ENCODE measurements at places on chromosomes 5 and 9.
A peak's percentile ranks its signal among the peaks of the same experiment; 100 is the strongest.

- DNase-seq, result no peak
Measured at GRCh38 chr9:114538241-114538640, 33.0 kb upstream of the WHRN start.

- no peak for DNase-seq
Measured at GRCh38 chr9:131669269-131670157, 70.4 kb downstream of the RAPGEF1 start.

DNA sequence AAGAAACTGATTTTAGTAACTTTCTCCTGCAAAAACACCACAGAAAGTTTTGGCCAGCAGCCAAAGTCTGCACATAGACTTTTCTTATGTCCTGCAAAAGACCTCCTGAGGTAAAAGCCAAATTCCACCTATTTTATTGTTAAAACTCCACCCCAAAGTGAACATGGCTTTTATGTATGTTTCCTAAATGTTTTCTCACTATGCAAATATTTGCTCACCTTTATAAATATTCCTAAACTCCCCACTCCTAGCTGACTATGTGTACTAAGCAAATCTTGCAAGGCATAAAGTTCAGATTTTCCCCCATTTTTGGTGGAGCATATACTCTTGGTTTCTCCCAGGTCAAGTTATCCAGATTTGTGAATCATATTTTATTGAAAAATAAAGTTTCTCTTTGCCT is 446.2 kb downstream of the DNAH5 start:
- DNase-seq, result no peak

GRCh38 chr9:113290052-113290607 is 13.0 kb downstream of the RNF183 start:
- no peak for DNase-seq

GRCh38 chr5:131245312-131245711 is 18.5 kb upstream of the CDC42SE2 start:
- no peak for DNase-seq

DNA sequence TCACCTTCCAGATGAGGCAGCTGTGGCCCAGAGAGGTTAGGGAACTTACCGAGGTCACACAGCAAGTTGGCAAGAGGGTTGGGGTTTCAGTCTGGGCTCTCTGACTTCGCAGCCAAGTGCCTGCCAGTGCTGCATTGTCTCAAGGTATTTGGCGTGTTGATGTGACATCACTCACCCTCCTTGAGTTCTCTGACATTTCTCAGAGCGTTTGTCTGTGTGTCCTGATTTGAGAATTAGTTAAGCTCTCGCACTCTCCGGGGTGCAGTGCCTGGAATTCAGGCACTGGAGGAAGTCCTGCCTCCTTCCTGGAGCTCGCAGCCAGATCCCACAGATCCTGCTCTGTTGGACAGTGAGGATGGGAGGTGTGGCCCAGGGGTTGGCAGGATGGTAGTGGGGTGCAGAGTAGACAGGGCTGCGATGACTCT is 25.7 kb downstream of the WWC1 start:
- DNase-seq, result no peak

GRCh38 chr5:2066373-2066772 is 183.6 kb upstream of the IRX4 start:
- DNase-seq, result no peak

GRCh38 chr5:105968981-105969380 is 1701.8 kb downstream of the EFNA5 start:
- DNase-seq, result no peak

DNA sequence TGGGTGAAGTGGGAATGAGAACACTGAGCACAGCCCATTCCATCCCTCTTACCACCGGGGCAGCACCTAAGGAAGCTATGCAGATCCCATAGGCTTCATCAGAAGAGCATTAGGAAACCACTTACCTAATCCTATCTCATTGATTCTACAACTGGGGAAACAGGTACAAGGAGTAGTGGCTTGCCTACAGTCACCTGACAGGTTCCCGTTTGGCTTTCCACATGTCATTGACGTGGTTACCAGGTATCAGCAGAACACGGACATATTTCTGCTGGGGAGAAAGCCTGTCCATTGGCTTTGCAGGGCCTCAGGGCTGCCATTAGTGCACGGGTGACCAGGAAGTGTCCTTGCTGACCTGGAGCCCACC is 11.3 kb downstream of the AFAP1L1 start:
- no peak for DNase-seq

DNA sequence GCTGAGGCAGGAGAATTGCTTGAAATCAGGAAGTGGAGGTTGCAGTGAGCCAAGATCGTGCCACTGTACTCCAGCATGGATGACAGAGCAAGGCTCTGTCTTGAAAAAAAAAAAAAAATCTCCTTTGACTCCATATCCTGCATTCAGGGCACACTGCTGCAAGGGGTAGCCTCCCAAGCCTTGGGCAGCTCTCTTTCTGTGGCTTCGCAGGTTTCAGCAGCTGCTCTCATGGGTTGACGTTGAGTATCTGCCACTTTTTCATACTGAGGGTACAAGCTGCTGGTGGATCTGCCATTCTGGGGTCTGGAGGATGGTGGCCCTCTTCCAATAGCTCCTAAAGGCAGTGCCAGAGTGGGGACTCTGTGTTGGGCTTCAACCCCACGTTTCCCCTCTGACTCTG is 2198.1 kb upstream of the WWC1 start:
- no peak for DNase-seq

GRCh38 chr5:169474226-169474625 is 109.3 kb upstream of the SPDL1 start:
- no peak for DNase-seq

GRCh38 chr9:98372077-98372836 is 116.8 kb upstream of the TBC1D2 start:
- no peak for DNase-seq

- DNase-seq, result no peak
Measured at GRCh38 chr9:95732802-95733688, 142.4 kb upstream of the ERCC6L2 start.

DNA sequence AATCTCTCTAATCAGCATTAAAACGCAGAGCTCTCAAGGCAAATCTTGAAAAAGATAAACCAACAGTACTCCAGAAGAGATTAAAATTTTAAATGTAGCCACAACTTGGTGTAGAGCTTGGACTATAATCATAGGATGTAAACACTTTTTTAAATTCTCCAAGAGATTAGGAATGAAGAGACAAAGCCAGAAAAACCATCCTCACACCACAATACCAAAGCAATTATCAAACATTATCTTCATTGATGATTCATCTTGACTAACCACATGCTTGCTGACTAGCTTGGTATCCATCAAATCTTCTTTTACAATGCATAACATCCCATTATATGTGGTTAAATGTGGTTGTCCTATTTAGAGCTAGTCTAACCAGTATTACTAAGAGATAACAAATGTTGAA is 815.1 kb downstream of the TLE1 start:
- no peak for DNase-seq

- peak; percentile 37 for DNase-seq
Measured at GRCh38 chr9:111661150-111661801, at the start of gene GNG10. TSS of gene GNG10 (plus strand) at chr9:111661605. CDS start at chr9:111661635, 30 bp downstream.

DNA sequence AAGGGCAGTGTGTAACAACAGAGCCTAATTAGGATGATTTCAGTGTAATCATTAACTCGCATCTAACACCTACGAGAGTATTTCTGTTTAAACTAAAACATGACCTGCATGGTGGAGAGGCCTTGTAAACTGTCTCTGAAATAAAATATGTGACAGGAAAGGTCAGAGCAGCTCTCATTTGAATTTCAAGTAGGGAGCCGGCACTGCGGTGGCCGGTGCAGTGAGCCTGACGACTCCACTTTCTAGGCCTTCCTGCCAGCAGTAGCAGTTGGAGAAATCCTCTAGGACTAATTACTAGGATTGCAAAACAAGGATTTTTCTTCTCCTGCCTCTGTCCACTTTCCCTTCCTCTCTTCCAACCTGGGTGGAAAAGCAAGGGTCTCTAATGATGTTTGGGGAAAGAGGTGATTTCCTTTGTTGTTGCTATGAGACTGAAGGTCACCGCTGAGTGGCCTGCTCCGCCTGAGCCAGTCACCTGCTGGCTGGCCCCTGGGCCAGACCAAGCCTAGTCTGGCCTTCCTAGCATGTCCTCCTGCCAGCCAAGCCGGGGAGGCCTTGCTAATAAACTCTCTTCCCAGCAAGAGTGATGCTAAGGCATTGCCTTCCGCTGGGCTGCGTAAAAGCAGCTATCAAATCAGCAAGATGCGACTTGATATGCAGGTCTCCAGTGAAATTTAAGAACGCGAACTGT is 245.7 kb downstream of the PSAT1 start:
- no peak for DNase-seq

DNA sequence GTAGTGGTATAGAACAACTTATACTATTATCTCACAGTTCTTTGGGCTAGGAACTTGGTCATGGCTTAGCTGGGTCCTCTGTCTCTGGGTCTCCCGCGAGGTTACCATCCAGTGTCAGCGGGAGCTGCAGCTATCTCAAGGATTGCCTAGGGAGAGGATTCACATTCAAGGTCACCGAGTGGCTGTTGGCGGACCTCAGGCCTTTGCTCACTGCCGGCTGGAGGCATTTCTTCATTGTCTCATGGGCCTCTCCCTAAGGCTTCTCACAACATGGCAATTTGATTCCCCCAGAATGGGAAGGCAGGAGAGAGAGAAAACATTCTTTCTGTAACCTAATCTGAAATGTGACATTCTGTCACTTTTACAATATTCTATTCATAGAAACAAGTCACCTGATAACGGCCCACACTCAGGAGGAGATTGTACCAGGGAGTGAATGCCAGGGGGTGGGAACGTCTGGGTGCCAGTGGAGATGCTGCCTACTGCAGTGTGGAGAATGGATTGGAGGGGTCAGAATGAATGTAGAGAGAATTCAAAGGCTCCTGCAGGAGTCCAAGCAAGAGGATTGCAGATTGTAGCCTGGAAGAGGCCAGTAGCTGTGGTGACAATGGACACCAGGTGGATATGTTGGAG is 29.5 kb upstream of the ANKRD18A start:
- DNase-seq, result no peak

GRCh38 chr5:130168211-130168610 is 263.9 kb downstream of the CHSY3 start:
- DNase-seq, result no peak

- DNase-seq, result peak; percentile 21
Measured at GRCh38 chr9:128160603-128160987, 530 bp downstream of the BBLN start.

DNA sequence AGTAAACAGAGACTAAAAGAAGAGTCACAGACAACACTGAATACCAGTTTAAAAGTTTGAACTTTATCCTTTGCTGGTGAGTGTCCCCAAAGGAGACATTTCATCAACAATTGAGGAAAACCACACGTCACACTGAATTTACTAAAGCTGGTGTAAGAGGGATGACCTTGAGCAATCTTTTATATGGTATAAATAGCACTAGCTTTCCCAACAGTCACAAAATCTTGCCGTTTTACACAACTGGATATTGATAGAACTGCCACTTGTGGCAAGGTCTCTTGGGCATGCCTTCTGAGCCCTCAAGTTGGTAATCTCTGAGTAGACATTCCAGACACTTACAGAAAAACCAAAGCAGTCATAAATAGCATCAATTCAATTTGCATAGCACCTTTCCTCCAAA is 311.5 kb upstream of the TARS1 start:
- DNase-seq, result no peak

DNA sequence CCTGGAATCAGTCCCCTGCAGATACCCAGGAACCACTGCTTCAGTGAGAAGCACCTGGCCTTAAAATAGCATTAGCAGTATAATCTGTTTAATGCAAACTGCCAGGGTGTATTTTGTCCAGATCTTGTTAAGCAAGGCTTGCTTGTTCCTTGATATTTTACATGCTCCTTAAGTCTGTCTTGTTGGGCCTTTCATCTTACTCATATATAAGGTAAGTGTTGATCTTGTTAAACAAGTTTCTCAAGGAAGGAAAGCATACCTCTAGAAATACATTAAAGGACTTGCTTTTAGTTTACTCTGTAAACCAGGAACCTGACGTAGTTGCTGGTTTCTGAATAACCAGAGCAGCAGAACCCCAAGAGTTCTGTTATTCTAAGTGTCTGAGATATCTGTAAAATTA is 13.7 kb downstream of the HSPA4 start:
- no peak for DNase-seq

DNA sequence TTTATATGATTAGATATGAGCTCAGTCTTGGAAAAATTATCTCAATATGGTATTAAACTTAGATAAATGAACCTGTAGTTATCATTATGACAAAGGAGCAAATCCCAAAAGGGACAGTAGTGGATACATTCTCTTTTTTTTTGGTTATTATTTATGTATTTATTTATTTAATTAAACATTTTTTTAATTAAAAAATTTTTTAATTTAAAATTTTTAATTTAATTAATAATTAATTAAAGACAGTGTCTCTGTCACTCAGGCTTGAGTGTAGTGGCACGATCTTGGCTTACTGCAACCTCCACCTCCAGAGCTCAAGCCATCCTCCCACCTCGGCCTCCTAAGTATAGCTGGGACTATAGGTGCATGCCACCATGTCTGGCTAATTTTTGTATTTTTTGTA is 15.6 kb downstream of the ANKHD1 start:
- no peak for DNase-seq

DNA sequence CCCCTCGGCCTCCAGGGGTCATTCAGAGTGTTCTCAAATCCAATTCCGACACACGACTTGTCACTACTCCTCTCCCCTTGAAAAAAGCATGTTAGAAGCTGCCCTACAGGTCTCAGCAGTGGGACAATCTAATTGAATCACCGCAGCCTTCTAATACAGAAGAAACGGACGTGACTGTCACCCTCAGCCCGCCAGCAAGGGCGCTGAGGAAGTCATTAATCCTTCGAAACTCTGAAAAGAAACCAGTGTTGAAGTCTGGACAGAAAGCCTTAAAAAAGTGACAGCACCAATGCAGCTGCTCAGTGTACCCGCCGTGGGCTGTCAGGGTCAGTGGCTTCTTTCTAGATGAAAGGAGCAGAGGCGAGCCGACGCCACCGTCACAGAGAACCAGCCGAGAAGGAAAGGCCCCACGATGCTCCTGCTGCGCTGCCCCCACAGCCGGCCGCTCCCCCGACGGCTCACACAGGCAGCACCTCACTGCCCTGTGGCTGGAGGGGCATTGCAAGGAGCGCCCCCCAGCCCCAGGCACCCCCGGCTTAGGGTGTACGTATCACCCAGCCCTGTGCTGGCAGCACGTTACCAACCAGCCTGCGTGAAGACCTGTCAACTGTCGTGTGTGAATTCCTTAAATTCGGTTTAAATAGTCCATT is 5.7 kb downstream of the BRD3OS start:
- DNase-seq, result no peak

DNA sequence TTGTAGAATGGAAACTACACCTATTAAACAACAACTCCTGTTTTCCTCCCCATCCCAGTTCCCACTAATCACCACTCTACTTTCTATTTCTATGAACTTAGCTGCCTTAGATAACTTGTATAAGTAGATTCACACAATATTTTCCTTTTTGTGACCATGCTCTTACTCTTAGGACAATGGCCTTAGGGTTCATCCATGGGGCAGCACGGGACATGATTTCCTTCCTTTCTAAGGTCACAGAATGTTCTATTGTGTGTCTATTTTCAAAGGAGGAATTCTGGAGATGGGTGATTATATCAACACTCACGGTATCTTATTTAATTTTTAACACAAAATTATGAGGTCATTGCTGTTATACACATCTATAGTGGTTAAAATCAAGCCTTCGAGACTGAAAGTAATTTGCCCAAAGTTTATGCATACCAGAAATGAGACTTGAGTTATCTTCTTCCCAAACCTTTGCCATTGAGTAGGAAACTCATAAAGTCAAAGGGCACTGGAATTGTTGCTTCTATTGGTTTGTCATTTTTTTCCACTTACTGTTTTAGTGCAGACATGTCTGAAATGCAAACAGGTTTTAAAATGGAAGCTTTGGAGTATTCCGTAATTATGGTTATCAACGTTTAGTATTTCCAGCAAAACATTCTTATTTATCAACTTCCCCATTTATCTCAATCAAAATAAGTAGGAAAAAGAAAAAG is 23.6 kb downstream of the CTSL start:
- no peak for DNase-seq

Measured in stimulated activated CD4-positive, alpha-beta T cell treated with anti-CD3 and anti-CD28 coated beads, TNF-alpha, amount 100 ng/mL, for 24 hours (primary cell).